ENCODE measurements at places on chromosomes 2 and 18. TPM values are rescaled to one million over a fixed set of nuclear protein-coding genes. Genes with fewer than 3 reads are reported as not detected.

- DNase-seq: peak; percentile 68
Observed at GRCh38 chr18:8501044-8501443, 108.2 kb upstream of the RAB12 start.

DNA sequence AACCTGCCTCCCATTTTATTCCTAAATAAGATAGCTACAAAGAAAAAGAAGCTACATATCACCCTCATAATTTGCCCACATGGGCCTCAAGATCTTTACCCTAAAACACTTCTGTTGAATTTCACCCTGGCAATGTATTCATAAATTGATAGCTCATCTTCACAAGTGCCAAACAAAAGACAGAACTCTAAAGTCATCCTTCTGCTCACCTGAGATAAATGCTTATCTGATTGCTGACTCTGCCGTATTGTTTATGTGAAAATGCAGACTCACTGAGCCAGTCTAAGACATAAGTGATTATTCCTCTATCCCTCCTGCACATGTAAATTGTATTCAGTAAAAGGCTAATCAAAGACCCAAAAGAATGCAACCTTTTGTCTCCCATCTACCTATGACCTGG, 2.0 kb downstream of the RDH14 start:
- DNase-seq: no peak

DNA sequence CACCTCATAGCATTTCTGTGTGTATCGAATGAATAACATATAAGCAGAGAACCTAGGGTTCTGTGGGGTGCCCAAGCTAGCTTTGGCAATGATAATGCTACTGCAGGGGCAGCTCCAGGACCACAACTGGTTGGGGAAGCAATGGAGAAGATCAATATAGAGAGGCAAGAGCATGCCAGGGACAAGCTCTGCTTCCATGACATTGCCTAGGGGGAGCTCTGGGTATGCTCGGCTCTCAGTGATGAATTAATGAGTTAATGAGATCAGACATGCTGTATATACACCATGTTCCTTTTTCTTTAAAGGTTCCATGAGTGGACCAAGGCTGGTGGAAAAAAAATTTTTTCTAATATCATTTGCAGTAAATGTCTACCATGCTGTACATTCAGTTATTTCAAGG, 618.4 kb downstream of the BCL11A start:
- no peak for DNase-seq

DNA sequence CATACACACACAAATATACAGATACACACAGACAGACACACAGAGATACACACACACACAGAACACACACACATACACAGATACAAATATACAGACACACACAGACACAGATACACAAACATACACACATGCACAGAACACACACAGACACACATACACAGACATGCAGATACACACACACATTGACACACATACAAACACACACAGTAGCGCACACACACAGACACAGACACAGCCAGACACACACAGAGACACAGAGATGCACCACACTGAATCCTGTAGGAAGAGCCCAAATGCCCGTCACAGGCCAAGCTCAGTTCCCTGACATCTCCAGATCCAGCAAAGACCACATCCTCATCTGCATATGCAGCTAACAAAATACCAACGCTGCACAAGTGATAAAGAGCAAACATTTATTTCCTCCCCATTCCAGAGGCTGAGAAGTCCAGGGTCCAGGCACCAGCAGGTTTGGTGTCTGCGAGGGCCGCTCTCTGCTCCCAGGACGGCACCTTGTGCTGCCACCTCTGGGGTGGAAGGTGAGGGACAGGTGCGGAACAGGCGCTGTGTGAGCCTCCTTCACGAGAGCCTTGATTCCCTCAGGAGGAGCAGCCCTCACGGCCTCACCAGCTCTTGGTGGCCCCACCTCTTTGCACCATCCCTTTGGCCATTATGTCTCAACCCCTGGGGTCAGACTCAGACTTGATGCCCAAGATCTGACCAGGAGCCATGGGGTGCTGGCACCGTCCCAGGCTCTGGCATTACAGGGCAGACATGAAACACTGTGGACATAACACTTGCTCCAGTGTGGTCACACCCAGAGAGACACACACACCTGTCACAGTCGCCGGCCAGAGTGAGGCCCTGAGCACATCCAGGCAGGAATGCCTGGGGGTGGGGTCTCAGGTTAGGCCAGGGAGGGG, 108.7 kb downstream of the NDUFA10 start:
- DNase-seq: no peak

GRCh38 chr2:122764014-122764413, 1008.6 kb downstream of the TSN start:
- no peak for DNase-seq

- no peak for DNase-seq
Observed at GRCh38 chr2:160696087-160696452, 202.5 kb upstream of the RBMS1 start.

GRCh38 chr2:60980071-60980815, 37.3 kb upstream of the PEX13 start:
- DNase-seq: no peak

GRCh38 chr2:17813742-17814473, 2.4 kb upstream of the MSGN1 start:
- peak; percentile 85 for DNase-seq

- no peak for DNase-seq
Observed at GRCh38 chr2:119175517-119175916, 17.0 kb upstream of the C1QL2 start.

DNA sequence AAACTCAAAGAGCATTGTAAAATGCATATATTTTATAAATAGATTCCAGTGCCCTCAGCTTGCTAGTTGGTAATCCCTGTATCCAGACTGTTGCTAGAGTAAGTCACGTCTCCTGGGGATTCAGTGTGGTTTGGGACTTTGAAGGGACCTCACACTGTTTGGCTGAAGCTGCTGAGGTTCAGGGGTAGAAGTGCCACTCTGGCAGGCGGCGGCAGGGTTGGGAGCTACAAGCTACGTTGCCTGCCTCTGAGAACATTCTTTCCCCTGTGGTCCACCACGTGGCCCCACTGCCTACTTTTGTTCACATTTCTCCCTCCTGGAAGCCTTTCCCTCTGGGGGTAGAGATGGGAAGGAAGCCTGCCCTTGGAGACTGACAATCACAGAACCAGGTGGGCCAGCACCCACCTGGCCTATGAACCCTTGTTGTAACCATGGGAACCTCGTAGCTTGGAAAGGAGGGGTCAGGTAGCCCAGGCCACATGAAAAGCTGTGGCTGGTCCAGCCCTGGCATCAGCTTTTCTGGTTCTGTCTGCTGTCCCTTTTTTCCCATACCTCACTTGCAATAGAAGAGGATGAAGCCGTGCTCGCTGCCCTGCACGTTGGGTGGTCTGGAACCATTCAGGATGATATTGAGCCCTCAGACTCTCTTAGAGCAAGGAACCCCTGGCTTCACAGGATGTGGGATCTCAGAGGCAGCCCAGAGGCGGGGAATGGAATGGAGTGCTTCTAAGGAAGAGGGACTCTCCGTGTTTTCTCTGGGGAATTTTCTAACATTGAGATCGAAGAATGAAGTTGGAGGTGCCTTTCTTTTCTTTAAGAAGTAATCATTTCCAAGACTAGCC, 2.9 kb downstream of the RNF144A start:
- no peak for DNase-seq

- DNase-seq: no peak
Observed at GRCh38 chr2:202774104-202774503, 97.5 kb downstream of the ICA1L start.

The RAD51AP2 gene
- total RNA-seq: under 0.01 TPM

The DYSF gene
- total RNA-seq: 51.6 TPM

The MATN3 gene
- 0.31 TPM for total RNA-seq

The SPHKAP gene
- total RNA-seq: 26.2 TPM

The SERPINB11 gene
- total RNA-seq: not detected

The CIB4 gene
- total RNA-seq: not detected

The PLGLB2 gene
- 0.80 TPM for total RNA-seq

The MARCO gene
- 1.7 TPM for total RNA-seq

All from muscle of leg (tissue), 16 donors.